ENCODE measurements at places on chromosomes 11 and 22. TPM values are rescaled to one million over a fixed set of nuclear protein-coding genes. Genes with fewer than 3 reads are reported as not detected.

DNA sequence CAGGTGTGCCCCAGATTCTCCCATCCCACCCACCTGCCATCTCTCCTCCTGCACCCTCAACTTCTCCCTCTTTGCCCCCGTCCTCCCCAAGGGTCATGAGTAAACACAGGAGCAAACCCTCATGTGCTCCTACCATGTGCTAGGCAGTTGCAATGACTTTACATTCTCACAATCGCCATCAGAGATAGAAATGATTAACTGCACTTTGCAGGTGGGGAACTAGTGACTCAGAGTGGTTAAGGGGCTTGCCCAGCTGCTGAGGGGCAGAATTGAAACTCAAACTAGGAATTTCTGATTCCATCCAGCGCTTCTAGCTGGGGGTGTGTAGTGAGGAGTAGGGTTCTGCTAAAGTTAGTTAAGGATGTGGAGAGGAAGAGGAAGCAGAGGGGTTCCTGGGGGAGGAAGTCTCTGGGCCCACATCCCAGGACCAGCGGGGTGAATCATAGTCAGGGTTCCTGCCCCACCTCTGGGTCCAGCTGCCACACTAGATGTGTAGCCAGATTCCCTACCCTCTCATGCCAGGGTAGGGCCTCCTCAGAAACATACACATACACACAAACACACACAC, 16.0 kb upstream of the PRG2 start:
- no peak overlapping the region for H3K4me3 ChIP-seq
- H3K36me3 ChIP-seq, result peaks cover 25% of the 10 kb centered on the region
- H3K27me3 ChIP-seq, result no peaks in the 10 kb centered on the region
- peaks cover 11% of the 10 kb centered on the region for H3K4me1 ChIP-seq
- DNase-seq, result no peak

- peaks cover 39% of the 10 kb centered on the region for H3K4me1 ChIP-seq
- no peak overlapping the region for H3K27ac ChIP-seq
- H3K27me3 ChIP-seq, result no peaks in the 10 kb centered on the region
- no peak overlapping the region for H3K4me3 ChIP-seq
- no peak for DNase-seq
Measured at GRCh38 chr11:44817207-44817949, 90.6 kb downstream of the TSPAN18 start.

DNA sequence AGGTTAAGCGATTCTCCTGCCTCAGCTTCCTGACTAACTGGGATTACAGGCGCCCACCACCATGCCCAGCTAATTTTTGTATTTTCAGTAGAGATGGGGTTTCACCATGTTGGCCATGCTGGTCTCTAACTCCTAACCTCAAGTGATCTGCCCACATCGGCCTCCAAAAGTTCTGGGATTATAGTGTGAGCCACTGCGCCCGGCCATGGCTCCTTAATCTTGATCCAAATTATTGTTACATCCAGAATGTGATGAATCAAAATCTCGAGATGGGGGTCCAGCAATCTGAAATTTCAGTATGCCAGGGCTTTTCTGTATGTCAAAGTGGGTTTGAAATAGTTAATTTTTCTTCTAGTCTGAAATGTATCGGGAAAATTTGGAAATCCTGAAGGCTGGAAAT, 3.7 kb downstream of the RPL27A start:
- no peak overlapping the region for H3K4me3 ChIP-seq
- H3K4me1 ChIP-seq, result peaks cover 16% of the 10 kb centered on the region
- H3K36me3 ChIP-seq, result peaks cover 29% of the 10 kb centered on the region
- no peak overlapping the region for H3K27ac ChIP-seq

- peaks cover 29% of the 10 kb centered on the region for H3K4me1 ChIP-seq
- peaks cover 93% of the 10 kb centered on the region for H3K36me3 ChIP-seq
- peak; percentile 53 for DNase-seq
- no peak overlapping the region for H3K27ac ChIP-seq
- no peak overlapping the region for H3K4me3 ChIP-seq
Measured at GRCh38 chr11:975827-976226, 50.2 kb downstream of the AP2A2 start.

- H3K4me3 ChIP-seq, result no peak overlapping the region
- H3K27ac ChIP-seq, result no peak overlapping the region
- DNase-seq, result no peak
- H3K36me3 ChIP-seq, result peaks cover 28% of the 10 kb centered on the region
Measured at GRCh38 chr22:19791894-19792293, 31.3 kb downstream of the TBX1 start.

DNA sequence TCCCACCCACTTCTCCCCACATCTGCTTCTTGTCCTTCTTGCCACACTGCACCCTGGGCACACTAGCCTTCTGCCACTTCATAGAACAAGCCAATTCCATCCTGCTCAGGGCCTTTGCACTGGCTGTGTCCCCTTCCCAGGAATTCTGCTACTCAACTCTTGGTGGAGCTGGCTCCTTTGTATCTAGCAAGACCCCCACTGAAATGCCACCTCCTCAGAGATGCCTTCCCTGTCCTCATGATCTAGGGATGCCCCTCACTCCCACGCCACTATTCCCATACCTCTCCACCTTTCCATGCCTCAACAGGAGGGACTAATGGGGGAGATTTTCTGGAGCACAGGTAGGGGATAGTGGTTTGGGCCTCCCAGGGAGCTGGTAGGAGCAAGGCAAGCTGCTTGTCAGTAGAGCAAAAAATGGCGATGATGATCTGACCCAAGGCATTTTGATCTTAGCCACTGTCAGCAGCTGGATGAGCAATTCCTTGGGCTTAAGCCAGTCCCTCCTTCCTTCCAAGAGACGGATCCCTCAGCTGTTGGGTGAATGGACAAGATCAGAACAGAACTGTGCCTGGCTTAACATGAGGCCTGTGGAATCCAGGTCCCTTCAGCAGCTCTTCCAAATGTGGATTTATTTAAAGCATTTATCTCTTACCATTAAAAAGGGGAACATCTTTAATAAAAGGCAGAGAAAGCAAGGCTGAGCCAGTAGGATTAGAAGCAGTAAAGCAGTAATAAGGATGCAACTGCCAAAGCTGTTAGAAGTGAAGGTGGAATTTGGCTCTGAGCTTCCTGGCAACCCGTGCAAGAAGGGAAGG, 4.0 kb upstream of the PRDM11 start:
- no peak overlapping the region for H3K27ac ChIP-seq
- no peaks in the 10 kb centered on the region for H3K36me3 ChIP-seq
- peaks cover 12% of the 10 kb centered on the region for H3K4me1 ChIP-seq
- H3K4me3 ChIP-seq, result no peak overlapping the region

DNA sequence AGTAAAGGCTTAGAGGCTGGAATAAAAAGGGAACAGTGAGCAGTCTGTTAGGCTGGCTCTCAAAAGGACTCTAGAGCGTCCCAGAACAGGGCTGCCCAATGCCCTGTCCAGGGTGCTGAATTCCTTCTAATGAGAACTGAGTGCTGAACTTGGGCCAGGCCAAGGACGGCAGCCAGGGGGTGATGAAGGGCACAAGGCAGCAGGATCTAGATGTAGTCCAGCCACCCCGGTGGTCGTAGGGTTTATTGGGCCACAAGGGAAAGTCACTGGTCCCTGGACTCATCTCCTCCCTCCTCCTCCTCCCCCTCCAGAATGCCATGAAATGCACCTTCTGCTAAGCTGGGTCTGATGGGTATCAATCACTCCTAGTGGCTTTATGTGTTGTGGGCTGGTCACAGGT, 19.2 kb downstream of the NPTXR start:
- no peaks in the 10 kb centered on the region for H3K27me3 ChIP-seq
- H3K36me3 ChIP-seq, result peaks cover 62% of the 10 kb centered on the region
- H3K27ac ChIP-seq, result no peak overlapping the region
- no peak for DNase-seq
- H3K4me1 ChIP-seq, result peaks cover 18% of the 10 kb centered on the region

ZNF143 gene
- total RNA-seq, result 30.3 TPM

DNA sequence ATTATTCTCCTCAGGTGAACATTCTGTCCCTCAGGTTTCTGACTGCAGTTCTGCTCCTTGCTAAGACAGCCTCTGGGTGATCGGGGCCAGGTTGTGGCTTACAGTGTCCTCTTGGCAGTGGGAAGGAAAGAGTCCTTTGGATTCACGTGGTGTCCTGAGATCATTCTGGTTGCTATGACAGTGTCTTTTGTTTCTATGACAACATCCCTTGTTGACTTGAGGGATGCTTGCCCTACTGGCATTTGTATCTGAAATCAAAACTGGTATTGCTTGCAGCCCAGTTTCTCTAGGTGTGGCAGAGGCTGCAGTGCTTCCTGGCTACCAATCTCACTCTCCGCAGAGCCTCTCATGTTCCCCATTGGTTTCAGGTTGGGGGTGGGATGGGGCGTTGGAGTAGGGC, 151.8 kb upstream of the CCDC90B start:
- DNase-seq, result no peak
- no peak overlapping the region for H3K27ac ChIP-seq
- no peak overlapping the region for H3K4me3 ChIP-seq
- H3K27me3 ChIP-seq, result no peaks in the 10 kb centered on the region
- peaks cover 6% of the 10 kb centered on the region for H3K4me1 ChIP-seq

GRCh38 chr11:60985501-60985900, 14.0 kb downstream of the CD6 start:
- H3K27ac ChIP-seq, result no peak overlapping the region
- no peaks in the 10 kb centered on the region for H3K36me3 ChIP-seq
- no peak overlapping the region for H3K4me3 ChIP-seq
- no peak for DNase-seq
- no peaks in the 10 kb centered on the region for H3K4me1 ChIP-seq

RDX gene
- 158 TPM for total RNA-seq

GRCh38 chr22:20064140-20064480, 15.9 kb upstream of the DGCR8 start:
- DNase-seq, result no peak
- H3K36me3 ChIP-seq, result peaks cover 59% of the 10 kb centered on the region
- H3K4me1 ChIP-seq, result no peaks in the 10 kb centered on the region
- no peak overlapping the region for H3K27ac ChIP-seq
- no peak overlapping the region for H3K4me3 ChIP-seq

TRIM6 gene
- total RNA-seq, result 3.3 TPM

GRCh38 chr11:43576320-43576802, 104.2 kb upstream of the HSD17B12 start:
- peaks cover 46% of the 10 kb centered on the region for H3K4me1 ChIP-seq
- H3K27me3 ChIP-seq, result peaks cover 55% of the 10 kb centered on the region
- H3K27ac ChIP-seq, result peak overlapping the region; percentile 65
- H3K4me3 ChIP-seq, result peak overlapping the region; percentile 53
- H3K36me3 ChIP-seq, result no peaks in the 10 kb centered on the region

DNA sequence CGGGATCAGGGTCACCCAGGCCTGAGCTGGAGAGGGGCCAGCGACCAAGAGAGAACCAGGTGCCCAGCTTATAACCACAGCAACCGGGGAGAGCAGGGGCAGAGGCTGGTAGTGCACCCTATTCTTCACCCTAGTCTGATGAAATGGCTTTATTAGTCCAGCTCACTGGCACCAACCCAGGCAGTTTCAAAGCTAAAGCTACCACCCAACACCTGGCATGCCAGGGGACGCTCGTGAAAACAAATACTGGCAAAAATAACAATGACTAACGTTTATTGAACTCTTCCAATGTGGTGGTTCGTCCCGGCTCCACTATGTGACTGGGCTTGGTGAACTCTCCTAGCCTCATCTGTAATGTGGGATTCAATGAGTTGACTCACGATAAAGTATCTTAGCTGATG, 30.6 kb downstream of the SCGB1A1 start:
- H3K27me3 ChIP-seq, result no peaks in the 10 kb centered on the region
- no peaks in the 10 kb centered on the region for H3K36me3 ChIP-seq
- peaks cover 16% of the 10 kb centered on the region for H3K4me1 ChIP-seq
- no peak overlapping the region for H3K27ac ChIP-seq
- DNase-seq, result no peak

- peak overlapping the region; percentile 9 for H3K27ac ChIP-seq
- peaks cover 29% of the 10 kb centered on the region for H3K4me1 ChIP-seq
- no peak for DNase-seq
- peaks cover 34% of the 10 kb centered on the region for H3K36me3 ChIP-seq
- no peaks in the 10 kb centered on the region for H3K27me3 ChIP-seq
Measured at GRCh38 chr22:36343070-36343719, 44.6 kb downstream of the MYH9 start.

- H3K36me3 ChIP-seq, result no peaks in the 10 kb centered on the region
- no peak overlapping the region for H3K27ac ChIP-seq
- no peaks in the 10 kb centered on the region for H3K27me3 ChIP-seq
Measured at GRCh38 chr11:21144531-21144930, 475.1 kb downstream of the NELL1 start.

GRCh38 chr11:134519788-134520187, 107.7 kb upstream of the B3GAT1 start:
- no peaks in the 10 kb centered on the region for H3K36me3 ChIP-seq
- H3K4me1 ChIP-seq, result peaks cover 33% of the 10 kb centered on the region
- no peak overlapping the region for H3K27ac ChIP-seq
- peaks cover 2% of the 10 kb centered on the region for H3K27me3 ChIP-seq
- no peak overlapping the region for H3K4me3 ChIP-seq

GRCh38 chr11:112537846-112538330, 277.2 kb upstream of the PLET1 start:
- H3K4me3 ChIP-seq, result no peak overlapping the region
- H3K36me3 ChIP-seq, result no peaks in the 10 kb centered on the region
- no peak overlapping the region for H3K27ac ChIP-seq
- DNase-seq, result no peak
- no peaks in the 10 kb centered on the region for H3K27me3 ChIP-seq

DEPDC7 gene
- 5.3 TPM for total RNA-seq

DNA sequence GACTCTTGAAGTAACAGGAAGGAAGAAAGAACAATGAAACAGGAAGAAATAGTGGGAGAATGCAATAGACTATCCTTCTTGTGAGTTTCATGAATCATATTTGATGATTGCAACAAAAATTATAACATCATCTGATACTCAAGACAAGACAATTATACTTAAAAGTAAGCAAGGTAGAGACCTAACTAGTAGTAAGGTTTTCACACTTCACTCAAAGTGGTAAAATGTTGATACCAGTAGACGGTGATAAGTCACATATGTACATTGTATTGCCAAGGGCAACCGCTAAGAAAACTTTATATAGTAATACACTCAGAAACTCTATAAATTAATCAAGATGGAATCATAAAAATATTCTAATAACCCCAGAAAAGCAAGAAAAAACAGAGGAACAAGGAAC, 107.8 kb downstream of the CYP2R1 start:
- no peaks in the 10 kb centered on the region for H3K27me3 ChIP-seq
- no peaks in the 10 kb centered on the region for H3K4me1 ChIP-seq
- H3K36me3 ChIP-seq, result no peaks in the 10 kb centered on the region
- H3K4me3 ChIP-seq, result no peak overlapping the region
- DNase-seq, result no peak

- peak; percentile 32 for DNase-seq
- H3K36me3 ChIP-seq, result no peaks in the 10 kb centered on the region
- no peak overlapping the region for H3K4me3 ChIP-seq
- no peak overlapping the region for H3K27ac ChIP-seq
- no peaks in the 10 kb centered on the region for H3K4me1 ChIP-seq
Measured at GRCh38 chr11:102812188-102812587, 14.2 kb upstream of the MMP1 start.

GRCh38 chr22:46067159-46068111, 82.9 kb upstream of the PPARA start:
- peak overlapping the region; percentile 14 for H3K4me3 ChIP-seq
- no peak for DNase-seq
- no peaks in the 10 kb centered on the region for H3K27me3 ChIP-seq
- H3K27ac ChIP-seq, result peak overlapping the region; percentile 99

DNA sequence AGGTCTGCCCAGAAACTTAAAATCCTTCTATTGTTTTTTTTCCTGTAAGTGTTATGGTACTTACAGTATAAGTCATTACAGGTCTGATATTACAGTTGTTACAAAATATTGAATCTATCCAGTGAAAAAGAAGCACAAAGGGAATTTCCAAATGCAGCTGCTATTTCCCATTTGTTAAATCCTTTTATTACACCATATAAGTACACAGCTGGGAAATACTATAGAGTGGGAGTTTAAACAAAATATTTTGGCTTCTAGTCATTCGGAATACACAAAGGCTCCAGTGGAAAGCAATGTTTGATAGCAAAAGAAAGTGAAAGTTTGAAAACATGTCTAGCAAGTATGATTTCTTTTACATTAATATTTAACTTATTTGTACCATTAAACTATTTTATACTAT, 18.0 kb downstream of the SOX6 start:
- H3K27ac ChIP-seq, result no peak overlapping the region
- H3K4me3 ChIP-seq, result no peak overlapping the region
- no peaks in the 10 kb centered on the region for H3K36me3 ChIP-seq
- DNase-seq, result no peak

Measured in spinal cord (tissue), 10 donors.